Stimulated activated CD8-positive, alpha-beta memory T cell treated with anti-CD3 and anti-CD28 coated beads, Interleukin-4, amount 100 ng/mL, for 1 hour (primary cell): ENCODE measurements at places on chromosomes 4 and X.

DNA sequence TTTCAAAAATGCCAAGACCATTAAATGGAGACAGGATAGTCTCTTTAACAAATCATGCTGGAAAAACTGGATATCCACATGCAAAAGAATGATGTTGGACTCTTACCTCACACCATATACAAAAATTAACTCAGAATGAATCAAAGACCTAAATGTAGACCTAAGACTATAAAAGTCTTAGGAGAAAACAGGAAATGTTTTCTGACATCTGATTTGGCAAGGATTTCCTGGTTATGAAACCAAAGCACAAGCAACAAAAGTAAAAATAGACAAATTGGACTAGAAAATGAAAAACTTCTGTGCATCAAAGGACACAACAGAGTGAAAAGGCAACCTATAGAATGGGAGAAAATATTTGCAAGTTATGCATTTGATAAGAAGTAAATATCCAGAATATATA is 37.6 kb downstream of the ARFIP1 start:
- DNase-seq, result no peak

DNA sequence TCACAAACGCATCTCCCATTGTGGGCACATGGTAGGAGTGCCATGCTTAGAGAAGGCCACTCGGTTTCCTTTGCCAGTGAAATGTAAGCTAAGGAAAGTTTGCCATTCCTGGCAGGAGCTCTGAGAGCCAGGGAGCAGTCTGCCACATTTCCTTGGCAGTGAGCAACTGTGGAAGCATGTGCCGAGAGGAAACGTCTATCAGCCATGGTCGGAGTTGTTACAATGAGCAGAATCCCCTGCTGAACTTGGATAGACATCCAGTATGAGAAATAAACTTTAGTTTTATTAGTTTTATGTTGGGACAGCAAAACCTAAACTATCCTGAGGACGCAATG is 51.1 kb downstream of the ENOPH1 start:
- DNase-seq, result no peak

GRCh38 chr4:3477750-3478430 is 14.8 kb downstream of the DOK7 start:
- no peak for DNase-seq

DNA sequence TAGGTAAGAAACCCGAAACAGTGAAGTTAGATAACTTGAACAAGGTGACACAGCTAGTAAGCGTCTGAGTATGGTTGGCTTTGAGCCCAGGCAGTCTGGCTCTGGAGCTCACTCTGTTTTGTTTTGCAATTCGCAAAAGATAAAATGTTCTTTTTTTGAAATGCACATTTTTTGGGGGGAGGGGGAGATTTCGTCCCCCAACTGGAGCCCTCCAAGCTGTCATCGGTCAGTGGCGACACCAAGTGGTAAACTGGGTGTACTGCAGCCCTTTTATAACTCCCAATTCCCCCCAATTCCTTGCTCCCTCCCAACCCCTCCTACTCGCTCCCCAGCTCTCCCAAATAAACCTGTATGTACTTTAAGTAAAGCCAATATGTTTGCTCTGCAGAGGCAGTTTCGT is 2.8 kb upstream of the CLCN5 start:
- no peak for DNase-seq

GRCh38 chr4:62360156-62360545 is 1160.0 kb downstream of the ADGRL3 start:
- no peak for DNase-seq

DNA sequence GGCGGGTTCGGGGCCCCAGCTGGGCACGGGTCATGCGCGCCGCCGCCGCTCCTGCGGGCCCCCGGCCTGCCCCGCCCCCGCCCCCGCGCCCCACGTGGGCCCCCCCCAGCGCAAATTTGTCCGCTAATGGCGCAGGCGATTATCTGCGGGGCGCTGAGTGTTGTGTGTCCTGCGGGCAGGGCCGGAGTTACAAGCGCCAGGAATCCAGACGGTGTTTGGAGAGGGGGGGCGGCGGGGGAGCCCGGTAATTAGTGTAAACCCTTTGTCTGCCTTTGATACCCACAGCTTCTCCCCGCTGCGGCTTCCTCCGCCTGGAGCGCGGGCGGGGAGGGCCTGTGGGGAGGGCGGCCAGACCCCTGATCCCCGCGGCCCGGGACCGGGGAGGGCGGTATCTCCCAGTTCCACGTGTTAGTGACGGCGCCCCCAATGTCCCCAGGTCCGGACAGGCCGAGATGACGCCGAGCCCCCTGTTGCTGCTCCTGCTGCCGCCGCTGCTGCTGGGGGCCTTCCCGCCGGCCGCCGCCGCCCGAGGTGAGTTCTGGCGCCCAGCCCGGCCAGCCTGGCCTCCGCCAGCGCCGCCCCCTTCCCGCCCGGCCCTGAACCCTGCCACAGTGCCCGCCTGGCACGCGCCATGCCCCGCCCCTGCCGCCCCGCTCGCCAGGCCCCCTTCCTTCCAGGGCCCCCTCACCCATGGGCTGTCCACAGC is 761 bp downstream of the FGFRL1 start:
- DNase-seq, result no peak

DNA sequence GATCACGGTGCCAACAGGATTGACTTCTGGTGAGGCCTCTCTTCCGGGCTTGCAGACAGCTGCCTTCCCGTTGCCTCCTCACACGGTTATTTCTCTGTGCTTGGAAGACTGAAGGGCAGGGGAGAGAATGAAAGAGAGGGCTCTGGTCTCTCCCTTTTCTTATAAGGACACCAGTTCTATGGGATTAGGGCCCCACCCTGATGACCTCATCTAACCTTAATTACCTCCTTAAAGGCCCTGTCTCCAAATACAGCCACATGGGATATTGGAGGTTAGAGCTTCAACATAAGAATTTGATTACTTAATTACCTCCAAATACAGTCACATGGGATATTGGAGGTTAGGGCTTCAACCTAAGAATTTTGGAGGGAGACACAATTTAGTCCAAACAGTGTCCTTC is 46.5 kb downstream of the EVC start:
- no peak for DNase-seq

DNA sequence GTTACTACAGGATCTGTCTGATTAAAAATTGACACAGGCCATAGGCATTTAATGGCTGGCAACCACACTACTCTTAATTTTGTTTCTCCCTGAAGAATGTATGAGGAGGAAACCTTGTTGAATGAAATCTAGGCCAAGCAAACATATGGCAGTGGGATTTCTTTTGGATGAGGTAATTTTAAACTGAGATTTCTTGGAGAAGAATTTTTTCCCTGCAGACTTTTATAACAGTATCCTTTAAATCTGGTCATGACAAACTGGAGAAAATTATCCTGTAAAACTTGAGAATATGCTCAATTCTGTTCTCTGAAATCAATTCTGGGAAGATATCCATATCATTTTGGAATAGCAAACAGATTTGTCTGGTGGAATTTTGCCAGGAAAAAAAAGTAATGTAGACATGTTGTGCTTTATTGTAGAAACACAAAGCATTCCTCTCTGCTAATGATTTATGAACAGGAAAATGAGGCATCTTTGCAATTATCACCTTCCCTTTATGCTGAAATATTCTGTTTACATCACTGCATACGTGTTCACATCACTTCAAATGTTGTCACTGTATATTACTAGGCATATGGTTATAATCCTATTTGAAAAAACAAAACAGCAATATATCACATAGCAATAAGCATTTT is 108.3 kb upstream of the ARSJ start:
- DNase-seq, result no peak

DNA sequence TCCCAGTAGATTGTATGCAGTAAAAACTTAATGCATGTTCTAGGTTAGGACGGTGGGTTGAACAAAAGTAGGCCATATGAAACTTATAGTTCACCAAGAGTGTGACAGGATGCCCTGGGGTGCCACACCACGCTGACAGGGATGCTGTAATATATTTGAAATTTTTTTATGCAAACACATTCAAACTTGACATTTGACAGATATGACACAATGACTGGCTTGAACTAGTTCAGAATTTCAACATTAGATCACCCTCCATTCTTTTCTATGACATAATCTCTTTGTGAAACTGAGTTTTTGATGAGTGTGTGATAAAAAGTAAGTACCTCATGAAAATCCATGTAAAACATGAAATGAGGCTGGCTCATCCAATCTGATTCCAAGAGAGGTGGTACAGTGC is 198.4 kb downstream of the PALLD start:
- DNase-seq, result no peak

DNA sequence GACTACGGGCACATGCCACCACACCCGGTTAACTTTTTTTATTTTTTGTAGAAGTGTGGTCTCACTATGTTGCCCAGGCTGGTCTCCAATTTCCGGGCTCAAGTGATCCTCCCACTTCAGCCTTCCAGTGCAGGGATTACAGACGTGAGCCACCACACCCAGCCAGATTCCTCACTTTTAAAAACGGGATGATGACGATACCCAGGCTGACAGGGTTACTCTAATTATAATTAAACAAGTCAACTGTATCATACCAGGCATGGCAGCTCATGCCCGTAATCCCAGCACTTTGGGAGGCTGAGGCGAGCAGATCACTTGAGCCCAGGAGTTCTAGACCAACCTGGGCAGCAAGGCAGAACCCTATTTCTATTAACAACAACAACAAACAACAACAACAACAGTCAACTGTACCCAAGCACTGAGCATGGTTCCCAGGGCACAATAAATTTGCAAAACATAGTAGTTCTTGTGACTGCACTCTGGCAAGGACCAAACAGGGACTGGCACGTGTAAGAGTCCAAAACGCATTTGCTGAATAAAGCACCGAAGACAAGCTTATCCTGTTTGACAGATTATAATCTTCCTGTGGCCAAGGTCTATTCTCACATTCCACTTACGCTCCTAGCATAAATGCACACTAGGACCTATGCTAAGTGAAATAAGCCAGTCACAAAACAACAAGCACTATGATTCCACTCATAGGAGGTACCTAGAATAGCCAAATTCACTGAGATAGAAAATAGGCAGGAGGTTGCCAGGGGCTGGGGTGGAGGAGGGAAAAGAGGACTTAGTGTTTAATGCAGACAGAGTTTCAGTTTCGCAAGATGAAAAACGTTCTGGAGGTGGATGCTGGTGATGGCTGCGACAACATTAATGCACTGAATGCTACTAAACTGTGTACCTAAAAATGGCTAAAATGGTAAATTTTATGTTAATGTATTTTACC is 77.5 kb downstream of the IRF2 start:
- no peak for DNase-seq

GRCh38 chrX:19214311-19214710 is 92.0 kb upstream of the ADGRG2 start:
- DNase-seq, result no peak

DNA sequence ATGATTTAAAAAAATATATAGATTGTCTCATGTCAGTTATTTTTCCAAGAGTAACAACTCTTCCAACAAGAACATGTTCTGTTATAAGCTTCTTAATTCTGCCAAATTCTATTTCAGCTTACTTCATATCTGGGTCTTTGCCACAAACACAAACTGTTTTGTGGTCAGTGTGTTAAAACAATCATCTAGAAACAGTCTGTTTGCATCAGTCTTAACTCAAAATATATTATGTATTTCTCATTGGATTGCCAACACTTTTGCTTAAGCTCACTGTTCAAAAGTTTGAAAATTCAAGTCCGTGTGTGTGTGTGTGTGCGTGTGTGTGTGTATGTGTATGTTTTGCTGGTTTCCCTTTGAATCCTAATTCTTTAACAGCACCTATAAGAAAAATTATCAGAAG is 752.3 kb upstream of the NDST4 start:
- DNase-seq, result no peak

- no peak for DNase-seq
Observed at GRCh38 chr4:140351093-140352075, 22.1 kb upstream of the SCOC start.

DNA sequence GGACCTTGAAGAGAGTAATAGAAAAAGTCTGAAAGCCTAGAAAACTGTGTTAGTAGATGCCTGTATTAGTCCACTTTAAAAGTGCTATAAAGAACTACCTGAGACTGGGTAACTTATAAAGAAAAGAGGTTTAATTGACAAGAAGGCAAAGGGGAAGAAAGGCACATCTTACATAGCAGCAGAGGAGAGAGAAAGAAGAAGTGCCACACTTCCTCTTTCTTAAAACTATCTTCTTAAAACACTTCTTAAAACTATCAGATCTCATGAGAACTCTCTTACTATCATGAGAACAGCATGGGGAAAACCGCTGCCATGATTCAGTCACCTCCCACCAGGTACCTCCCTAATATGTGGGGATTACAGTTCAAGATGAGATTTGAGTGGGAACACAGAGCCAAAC is 18.8 kb upstream of the COL25A1 start:
- no peak for DNase-seq

GRCh38 chr4:94354474-94354896 is 11.8 kb upstream of the HPGDS start:
- DNase-seq, result no peak

DNA sequence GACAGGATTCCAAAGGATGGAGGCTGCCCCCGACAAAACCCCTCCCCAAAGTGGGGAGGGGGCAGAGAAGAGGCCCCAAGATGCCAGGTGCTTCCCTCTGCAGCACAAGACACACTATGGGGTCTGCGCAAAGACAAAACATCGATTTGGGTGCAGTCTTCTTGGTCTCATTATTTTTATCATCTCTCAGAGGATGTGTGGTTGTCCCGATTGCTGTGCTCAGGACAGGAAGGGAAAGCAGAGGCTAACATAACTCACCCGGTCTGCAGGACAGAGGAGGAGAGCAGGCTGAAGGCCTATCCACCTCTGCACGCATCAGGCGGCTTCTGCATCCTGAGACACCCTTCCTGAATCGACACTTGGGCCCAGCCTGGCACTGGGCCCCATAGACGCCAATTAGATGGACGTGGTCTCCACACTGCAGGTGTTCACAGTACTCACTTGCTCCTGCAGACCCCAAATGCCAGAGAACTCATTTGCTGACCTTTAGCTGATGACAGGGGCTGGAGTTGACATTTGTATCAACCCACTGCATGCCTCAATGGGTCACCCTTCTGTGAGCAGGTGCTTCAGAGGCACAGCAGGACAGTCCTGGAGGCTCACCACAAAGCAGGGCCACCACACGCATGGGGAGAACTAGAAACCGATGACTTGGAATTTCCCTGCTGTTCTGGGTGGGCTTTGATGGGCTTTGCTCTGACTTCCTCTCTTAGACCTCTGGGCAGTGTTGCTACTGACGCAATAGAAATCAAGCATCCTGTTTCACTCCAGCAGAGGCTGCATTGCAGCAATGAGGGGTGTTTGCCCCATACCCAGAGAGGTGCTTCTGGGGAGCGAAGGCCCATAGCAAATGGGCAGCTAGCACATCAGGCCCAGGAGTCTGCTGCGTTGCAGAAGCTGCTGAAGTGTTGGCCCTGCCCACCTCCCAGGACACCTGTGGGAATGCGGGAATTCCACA is 96.3 kb upstream of the ENPP6 start:
- DNase-seq, result no peak

- DNase-seq, result no peak
Observed at GRCh38 chrX:130055899-130056298, 54.4 kb downstream of the ELF4 start.

DNA sequence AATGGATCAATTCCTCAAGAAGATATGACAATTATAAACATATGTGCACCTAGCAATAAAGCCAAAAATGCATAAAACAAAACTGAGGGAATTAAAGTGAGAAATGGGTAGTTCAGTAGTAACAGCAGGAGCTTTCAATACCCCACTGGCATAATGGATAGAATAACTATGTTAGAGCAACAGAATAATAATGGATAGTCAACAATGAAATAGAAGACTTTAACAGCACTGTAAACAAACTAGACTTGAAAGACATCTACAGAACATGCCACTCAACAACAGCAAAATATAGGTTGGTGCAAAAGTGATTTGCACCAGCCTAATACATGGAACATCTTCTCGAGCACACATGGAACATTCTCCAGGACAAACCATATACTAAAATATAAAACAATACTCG is 20.0 kb upstream of the MBNL3 start:
- DNase-seq, result no peak
